ENCODE measurements at places on chromosomes 16 and 17.

DNA sequence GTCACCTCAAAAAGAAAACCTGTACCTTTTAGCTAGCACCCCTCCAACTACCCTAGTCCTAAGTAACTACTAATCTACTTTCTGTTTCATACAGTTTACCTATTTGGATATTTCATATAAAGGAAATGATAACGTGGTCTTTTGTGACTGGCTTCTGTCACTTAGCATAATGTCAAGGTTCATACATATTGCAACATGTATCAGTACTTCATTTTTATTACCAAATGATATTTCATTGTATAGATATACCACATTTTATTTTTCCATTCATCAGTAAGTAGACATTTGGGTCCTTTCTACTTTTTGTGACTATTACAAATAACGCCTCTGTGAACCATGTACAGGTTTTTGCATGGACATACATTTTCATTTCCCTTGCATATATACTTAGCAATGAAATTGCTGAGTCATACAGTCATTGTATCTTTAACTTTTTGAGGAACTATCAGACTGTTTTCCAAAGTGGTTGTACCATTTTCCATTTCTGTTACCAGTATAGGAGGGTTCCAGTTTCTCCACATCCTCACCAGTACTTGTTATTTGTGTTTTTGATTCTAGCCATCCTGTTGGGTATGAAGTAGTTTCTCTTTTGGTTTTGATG is 23.7 kb downstream of the MOSMO start:
- DNase-seq: no peak

DNA sequence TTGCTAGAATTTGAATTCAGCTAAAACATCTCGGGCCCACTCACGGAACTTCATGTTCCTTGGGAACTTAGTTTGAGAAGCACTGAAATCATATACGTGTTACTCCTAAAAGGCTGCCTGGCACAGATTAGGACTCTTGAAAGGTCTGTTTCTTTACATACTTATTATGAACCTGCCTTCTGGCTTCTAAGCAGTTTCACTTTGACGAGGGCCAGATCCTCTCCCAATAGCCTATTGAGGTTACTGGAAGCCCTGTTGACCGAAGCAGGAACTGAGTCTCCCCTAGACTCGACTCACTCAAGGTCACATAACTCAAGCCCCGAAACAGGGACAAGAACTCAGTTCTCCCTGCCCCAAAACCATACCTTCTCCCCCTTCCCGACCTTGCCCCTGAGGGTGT is 121.9 kb upstream of the PLCG2 start:
- no peak for DNase-seq

DNA sequence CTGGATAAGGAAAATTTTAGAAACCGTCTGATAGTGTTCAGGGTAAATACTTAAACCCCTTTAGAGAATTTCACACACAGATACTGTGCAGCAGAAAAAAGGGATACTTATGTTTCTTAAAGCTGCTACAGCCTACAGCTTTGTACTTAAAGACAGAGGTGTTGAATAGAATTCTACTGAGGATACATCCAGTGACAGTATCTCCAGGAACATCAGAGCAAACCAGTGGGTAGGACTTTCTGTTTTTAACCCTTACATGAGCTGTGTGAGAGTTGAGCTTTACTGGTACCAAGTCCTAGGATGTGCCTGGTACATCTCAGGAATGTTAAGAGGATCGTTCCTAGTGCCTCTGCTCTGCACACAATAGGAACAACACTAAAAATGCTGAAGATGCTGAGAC is 191.5 kb downstream of the FTO start:
- DNase-seq: no peak

DNA sequence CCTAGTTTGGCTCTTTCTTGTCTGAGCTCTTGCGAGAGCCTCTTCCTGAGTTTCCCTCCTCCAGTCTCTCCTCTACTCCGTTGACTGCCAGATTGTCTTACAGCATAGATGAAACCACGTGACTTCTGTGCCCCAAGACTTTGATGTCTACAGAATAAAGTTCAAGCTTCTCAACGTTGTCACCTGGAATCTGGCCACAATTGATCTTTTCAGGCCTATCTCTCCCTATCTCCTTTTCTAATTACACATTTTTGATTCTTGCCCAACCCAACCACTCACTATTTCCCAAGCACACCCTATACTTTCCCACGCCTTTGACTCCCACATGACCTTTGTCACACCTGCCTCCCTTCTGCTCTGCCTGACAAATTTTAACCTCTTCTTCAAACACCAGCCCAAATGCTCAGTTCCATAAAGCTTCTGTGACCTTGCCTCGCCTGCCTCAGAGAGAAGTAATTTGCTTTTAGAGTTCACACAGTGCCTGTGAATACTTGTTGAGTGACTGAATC is 52.4 kb upstream of the PMFBP1 start:
- DNase-seq: no peak

- no peak for DNase-seq
Observed at GRCh38 chr17:301681-302299, 50.8 kb downstream of the RPH3AL start.

DNA sequence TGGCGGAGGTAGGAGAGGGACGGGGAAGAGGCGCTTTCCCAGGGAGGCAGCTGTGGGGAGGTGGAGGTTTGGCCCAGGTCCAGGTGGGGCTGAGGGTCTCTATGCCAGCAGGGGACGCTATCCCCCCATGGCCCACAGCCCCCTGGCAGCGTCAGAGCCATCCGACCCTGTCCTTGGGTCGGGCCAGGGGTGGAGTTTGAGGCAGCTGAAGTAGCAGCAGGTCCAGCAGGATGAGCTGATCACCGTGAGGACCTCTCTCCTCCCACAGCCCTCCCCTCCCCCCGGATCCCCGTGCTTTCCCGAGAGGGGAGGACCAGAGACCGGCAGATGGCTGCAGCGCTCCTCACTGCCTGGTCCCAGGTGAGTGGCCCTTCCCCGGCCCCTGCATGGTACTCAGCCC is 3.2 kb downstream of the ZNF205 start:
- peak; percentile 55 for DNase-seq

GRCh38 chr17:38562903-38563302 is 42.8 kb downstream of the SRCIN1 start:
- DNase-seq: no peak

- DNase-seq: peak; percentile 15
Observed at GRCh38 chr17:33725675-33726271, 432.7 kb upstream of the ASIC2 start.

GRCh38 chr16:76885776-76886537 is 305.0 kb upstream of the MON1B start:
- DNase-seq: no peak

DNA sequence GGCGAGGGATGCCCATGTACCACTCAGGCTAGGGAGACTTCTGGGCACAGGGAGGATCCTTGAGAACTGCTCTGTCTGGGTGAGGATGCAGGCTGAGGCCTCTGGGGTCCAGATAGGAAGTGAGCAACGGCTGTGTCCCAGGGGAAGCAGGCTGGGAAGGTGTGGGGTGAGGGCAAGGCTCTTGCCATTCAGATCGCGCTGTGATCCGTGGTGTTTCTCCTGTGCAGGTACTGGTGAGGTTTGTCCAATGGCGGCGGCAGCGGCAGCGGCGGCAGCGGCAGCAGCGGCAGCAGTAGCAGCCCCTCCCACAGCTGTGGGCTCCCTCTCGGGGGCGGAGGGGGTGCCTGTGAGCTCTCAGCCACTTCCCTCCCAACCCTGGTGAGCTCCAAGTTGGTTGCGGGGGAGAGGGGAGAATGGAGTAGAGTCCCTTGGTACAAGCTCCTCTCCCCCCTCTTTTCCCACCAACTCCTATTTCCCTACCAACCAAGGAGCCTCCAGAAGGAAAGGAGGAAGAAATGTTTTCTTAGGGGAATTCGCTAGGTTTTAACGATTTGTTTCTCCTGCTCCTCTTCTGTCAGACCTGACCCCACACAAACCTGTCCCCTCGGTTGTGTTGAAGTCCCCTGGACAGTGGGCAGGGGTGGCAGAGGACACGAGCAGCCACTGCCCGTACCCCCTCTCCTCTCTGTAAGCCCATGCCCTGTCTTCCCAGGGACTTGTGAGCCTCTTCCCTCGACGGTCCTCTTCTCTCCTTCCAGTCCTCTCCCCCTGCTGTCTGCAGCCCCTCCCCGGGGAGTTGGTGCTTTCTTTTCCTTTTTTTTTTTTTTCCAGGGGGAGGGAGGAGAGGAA is 1.9 kb upstream of the PRRT2 start:
- DNase-seq: no peak

GRCh38 chr17:34220045-34220751 is 34.9 kb upstream of the CCL2 start:
- DNase-seq: no peak

- no peak for DNase-seq
Observed at GRCh38 chr16:81552743-81553079, 108.1 kb downstream of the CMIP start.
